H4 (cell line): ENCODE measurements at places on chromosomes 11 and 22.

- peak; percentile 29 for DNase-seq
Measured at GRCh38 chr11:57251491-57252104, 14.5 kb upstream of the APLNR start.

DNA sequence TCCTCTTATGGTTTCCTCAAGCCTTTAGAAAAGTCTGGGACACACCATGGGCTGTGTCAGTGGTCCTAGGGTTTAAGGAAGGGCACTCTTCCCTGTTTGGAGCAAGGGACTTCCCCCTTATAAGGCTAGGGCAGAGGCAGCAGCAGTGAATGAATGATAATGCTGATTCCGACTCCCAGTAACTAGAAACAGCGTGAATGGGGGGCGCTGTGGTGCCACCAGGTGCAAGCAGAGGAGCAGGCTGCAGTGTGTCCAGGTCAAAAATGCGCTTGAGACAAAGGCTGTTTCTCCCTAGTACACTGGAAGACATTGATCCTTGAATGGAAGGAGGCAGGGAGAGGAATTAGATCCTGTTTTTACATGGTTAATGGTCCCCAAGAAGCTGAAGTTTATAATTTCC, 11.6 kb upstream of the RIC3 start:
- no peak for DNase-seq

DNA sequence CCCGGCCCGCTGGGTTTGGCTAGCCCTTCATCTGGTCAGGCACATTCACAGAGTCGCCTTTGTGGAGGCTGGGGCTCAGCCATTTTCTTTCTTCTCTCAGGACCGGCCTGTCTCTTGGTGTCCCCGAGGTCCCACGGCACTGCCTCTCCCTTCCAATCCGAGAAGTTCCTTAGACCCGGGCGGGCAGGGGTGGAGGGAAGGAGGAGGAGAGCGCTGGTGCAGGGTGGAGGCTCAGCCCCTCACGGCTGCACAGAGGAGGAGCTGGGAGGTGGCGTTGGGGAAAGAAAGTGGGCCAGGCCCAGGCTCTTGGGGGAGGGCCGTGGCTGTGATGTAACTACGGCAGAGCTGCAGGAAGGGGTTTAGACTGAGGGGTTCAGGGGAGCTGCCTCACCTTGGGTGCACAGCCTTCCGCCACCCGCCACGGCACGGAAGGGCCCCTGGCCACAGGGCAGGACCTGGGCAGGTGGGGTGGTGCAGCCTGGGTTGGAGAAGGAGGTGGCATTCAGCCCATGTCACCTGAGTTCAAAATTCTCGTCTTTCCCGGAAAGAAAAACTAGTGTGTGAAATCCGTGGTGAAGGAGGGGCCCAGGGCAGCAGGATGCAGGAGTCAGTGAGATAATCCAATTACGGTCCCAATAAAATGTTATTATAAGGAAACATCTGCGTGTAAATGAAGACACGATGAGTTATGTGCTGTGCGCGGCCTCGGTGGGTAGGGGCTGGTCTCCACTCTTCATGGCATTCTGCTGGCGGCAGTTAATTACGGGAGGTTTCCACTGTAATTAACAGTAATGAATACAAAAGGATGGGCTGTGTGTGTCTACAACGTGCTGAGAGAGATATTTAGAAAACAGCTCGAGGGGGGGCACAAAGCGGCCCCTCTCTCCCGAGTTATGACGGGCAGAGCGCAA, 1.7 kb downstream of the BRSK2 start:
- no peak for DNase-seq

GRCh38 chr22:26527574-26528465, 15.5 kb upstream of the TFIP11 start:
- DNase-seq = no peak

GRCh38 chr22:16914006-16914405, 88.8 kb upstream of the XKR3 start:
- DNase-seq = no peak

DNA sequence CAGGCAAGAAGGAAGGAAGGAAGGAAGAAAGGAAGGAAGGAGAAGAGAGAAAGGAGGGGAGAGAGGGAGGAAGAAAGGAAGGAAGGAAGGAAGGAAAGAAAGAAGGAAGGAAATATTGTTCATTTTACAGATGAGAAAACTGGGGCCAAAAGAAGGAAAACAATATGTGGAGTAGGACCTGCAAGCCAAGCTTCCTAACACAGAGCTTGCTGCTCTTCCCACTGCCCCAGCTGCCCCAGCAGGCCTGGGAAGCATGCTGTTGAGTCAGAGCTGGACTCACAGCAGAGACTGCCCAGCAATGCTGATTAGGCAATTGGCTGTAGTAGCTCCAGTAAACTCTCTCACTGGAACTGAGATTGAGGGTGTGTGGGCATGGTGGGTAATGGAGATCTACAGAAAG, 42.6 kb upstream of the SMCO4 start:
- peak; percentile 43 for DNase-seq

- no peak for DNase-seq
Measured at GRCh38 chr11:118441770-118442275, 5.5 kb downstream of the KMT2A start.

DNA sequence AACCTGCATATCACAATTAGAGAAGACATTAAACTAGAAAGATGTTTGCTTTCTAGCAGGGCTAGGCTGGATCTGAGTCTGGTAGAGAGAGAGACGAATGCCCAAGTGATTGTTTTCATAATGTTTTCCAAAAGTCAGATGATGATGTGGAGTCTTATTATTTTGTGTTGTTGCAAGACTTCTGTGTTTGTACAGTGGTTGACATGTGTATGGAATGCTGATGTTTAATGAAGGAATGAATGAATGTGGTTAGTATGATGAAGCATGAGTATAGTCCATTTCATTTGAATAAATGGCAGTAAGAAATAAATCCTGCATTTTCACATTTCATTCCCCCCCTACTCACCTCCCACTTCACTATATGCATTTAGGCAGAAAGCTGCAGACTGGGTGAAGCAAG, 69.6 kb downstream of the PPP2R1B start:
- DNase-seq = no peak

DNA sequence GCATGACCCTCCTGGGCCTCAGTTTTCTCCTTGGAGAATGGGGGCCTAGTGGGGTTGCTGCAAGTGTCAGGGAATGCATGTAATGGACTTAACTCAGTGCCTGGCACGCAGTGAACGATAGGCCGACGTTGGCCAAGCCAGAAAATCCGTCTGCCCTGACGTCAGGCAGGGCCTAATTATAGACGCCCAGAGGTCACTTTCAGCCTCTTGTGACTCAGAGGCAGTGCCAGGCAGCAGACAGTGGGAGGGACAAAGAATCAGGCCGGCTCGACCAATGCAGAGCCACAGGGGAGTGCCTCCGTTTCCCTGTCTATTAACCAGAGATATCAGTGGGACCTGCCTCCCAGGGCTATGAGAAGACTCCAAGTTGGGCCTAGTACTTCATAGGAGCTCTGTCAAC, 115.0 kb downstream of the MN1 start:
- peak; percentile 51 for DNase-seq

DNA sequence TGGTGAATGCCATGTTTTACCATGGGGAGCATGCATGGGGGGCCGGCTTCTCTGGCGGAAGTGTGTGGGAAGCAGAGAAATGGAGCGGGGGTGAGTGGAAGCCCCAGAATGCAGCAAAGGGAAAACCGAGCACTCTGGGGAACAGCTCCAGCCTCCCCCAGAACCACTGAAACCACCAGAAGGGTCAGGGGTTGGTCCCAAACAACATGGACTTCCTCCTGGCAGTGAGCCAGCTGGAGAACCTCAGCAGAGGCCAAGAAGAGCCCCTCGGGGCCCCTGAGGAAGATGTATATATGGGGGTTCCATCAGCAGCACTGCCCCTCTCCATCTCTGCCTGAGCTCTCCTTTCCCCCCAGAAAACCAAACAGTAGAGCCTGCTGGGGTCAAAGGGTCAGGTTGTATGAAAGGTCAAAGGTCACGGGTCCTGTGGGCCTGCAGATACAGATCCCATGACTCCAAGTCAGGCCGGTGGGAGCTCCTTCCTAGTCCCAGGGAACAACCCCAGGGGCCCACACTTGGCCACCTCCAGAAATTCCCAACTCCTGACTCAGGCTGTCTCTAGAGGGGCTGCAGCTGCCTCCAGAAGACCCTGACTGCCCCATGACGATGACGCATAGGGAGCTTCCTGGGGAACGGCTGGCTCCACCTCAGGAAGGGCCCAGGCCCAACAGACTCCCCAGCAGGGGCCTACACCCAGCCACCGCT, 48.5 kb upstream of the TIMP3 start:
- DNase-seq = no peak

- no peak for DNase-seq
Measured at GRCh38 chr22:22974156-22974555, 86.5 kb downstream of the IGLL5 start.

DNA sequence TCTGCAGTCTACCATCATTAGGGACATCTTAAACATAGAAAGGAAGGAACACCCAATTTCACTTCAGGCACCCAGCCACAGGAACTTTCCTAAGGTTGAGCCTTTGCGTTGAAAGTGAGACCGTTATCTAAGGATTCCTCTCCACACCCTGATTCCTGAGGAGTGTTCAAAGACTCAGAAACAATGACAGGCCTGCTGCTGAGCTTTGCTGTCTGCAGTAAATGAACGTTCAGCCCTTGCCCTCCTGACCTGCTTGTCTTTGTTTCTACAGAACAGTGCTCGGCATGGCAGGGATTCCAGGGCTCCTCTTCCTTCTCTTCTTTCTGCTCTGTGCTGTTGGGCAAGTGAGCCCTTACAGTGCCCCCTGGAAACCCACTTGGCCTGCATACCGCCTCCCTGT, 7.0 kb downstream of the PRSS23 start:
- no peak for DNase-seq

DNA sequence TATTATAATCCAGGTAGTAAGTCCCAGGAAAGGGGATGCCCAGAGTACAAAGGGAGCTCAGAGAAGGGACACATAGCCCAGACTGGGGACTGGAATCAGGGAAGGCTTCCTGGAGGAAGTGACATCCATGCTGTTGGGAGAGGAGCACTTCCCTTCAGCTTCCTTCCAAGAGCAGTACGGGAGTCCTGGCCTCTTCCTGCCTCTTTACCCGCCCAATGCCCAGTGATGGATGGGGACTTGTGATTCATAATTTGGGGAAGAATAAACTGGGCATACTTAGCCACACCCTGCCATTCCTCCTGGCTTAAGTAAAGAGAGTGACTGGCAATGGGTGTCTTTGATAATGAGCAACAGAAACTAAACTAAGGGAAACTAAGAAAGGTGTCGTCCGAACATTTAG, 11.5 kb downstream of the C11orf91 start:
- no peak for DNase-seq

GRCh38 chr11:5234381-5234834, at the start of gene HBD:
HBD (minus strand) TSS chr11:5234483; CDS start chr11:5234433, 50 bp downstream.
- DNase-seq = peak; percentile 16
